ENCODE measurements at places on chromosomes 5 and 9.

GRCh38 chr5:121019106-121019505, 555.0 kb downstream of the PRR16 start:
- no peak for DNase-seq

- no peak for DNase-seq
Observed at GRCh38 chr9:120697448-120697847, 16.8 kb downstream of the MEGF9 start.

DNA sequence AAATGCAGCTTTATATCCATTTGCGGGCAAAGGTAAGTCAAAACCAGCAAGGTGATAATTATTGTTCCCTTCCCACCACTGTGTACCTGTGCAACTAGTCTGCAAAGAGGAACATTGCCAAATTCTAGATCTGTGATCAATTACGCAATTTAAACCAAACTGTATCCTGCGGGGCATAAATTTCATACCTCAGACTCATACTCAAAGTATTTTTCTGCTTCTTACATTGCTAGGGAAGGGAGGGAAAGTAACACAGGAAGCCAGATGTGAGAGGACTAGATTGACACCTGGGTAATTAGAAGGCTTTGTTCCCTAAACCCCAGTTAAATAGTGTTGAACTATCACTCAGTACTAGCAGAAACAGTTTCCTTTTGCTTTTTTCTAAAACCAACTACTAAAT, 240.2 kb upstream of the ZNF608 start:
- DNase-seq, result no peak

DNA sequence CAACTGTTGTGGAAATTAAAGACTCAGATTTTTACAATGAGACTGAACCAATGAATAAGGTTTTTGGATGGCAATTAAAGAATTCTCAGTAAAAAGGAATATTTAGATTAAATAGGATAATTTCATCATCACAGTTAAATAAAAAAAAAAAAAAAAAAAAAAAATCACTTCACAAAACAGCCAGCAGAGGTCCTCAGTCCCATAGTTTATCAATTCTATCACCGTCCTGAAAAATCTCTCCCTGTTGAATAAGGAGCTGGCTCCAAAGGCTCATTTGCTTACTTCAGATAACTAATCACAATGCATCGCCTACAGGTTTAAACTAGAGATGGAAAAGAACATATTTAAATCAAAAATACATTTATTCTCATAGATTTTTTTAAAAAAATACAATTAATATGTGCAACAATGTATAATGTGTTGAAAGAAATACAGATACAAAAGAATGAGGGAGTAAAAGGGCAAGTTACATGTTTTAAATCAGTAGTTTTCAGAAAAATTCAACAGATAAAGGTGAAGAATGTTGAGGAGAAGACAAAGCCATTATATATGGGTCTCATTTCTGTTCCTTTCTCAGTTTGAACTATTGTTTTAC, 175.8 kb upstream of the CHD1 start:
- DNase-seq, result no peak

DNA sequence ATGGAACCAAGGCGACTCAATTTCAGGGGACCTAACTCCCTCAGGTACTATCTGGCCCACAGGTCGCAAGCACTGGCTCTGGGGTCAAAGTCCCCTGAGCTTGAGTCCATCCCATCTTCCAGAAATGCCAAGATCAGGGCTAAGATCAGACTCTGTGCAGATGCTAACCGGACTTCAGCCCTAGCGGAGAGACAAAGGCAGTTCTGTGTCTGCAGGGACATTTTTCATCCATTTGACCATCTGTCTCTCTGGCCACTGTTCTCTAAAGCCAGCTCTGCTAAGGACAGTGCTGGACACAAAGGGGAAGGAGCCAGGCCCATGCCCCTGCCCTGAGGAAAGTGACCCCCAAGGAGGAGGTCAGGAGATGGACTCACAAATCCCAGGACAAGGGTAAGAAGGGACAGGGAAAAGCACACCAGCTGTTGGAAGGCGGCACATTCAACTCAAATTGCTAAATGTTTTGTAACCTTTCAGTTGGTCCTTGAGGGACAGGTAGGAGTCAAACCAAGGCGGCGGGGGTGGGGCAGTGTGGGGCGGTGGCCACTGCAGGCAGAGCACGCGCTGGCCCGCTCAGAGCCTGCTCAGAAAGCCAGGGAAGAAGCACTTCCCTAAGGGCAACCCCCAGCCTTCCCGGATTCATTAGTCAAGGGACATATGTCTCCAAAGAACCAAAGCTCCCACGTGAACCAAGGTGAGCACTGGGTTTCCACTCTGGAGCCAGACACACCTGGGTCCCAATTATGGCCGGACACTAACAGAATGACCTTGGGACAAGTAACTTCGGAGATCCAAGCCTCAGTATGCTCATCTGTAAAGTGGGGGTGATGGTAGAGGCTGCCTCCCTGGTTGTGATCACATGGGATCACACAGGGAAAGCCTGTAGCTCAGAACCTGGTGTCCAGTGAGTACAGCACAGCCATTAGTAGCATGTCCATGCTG, 42.8 kb downstream of the STK10 start:
- DNase-seq, result no peak

- no peak for DNase-seq
Observed at GRCh38 chr5:126208691-126209090, 214.5 kb upstream of the GRAMD2B start.

- DNase-seq, result no peak
Observed at GRCh38 chr9:131826966-131827525, 87.2 kb upstream of the RAPGEF1 start.

GRCh38 chr5:14469551-14470377, 111.8 kb upstream of the OTULINL start:
- DNase-seq, result no peak

Data from cortex of kidney (tissue), 1 donor.